Liver (tissue), 10 donors: ENCODE measurements at places on chromosomes 2 and 18. TPM values are rescaled to one million over a fixed set of nuclear protein-coding genes. Genes with fewer than 3 reads are reported as not detected.
A peak's percentile ranks its signal among the peaks of the same experiment; 100 is the strongest.

The FEV gene
- total RNA-seq, result not detected

The DAW1 gene
- total RNA-seq, result not detected

The LIPG gene
- 2.8 TPM for total RNA-seq

- DNase-seq, result no peak
- no peaks in the 10 kb centered on the region for H3K4me1 ChIP-seq
- no peak overlapping the region for H3K4me3 ChIP-seq
- no peaks in the 10 kb centered on the region for H3K36me3 ChIP-seq
Measured at GRCh38 chr2:181374781-181375675, 82.2 kb upstream of the ITGA4 start.

DNA sequence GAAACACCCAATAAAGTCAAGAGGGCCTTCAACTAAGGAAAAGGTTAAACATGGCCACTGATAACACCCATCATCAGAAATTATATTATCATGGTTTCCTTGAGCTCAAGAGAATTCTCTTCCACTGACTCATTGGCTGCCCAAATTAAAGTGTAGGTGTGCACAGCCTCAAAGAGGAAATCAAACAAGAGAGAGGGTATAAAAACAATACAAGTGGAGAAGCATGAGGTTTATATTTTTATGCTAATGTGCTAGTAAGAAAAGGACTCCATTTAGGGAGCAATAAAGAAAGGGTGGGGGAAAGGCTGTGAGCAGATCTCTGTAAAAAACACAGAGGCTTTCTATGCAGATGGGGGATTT is 168.8 kb upstream of the VRK2 start:
- no peaks in the 10 kb centered on the region for H3K27me3 ChIP-seq
- no peak overlapping the region for H3K4me3 ChIP-seq
- DNase-seq, result no peak
- H3K36me3 ChIP-seq, result no peaks in the 10 kb centered on the region
- no peaks in the 10 kb centered on the region for H3K4me1 ChIP-seq
- H3K27ac ChIP-seq, result no peak overlapping the region

DNA sequence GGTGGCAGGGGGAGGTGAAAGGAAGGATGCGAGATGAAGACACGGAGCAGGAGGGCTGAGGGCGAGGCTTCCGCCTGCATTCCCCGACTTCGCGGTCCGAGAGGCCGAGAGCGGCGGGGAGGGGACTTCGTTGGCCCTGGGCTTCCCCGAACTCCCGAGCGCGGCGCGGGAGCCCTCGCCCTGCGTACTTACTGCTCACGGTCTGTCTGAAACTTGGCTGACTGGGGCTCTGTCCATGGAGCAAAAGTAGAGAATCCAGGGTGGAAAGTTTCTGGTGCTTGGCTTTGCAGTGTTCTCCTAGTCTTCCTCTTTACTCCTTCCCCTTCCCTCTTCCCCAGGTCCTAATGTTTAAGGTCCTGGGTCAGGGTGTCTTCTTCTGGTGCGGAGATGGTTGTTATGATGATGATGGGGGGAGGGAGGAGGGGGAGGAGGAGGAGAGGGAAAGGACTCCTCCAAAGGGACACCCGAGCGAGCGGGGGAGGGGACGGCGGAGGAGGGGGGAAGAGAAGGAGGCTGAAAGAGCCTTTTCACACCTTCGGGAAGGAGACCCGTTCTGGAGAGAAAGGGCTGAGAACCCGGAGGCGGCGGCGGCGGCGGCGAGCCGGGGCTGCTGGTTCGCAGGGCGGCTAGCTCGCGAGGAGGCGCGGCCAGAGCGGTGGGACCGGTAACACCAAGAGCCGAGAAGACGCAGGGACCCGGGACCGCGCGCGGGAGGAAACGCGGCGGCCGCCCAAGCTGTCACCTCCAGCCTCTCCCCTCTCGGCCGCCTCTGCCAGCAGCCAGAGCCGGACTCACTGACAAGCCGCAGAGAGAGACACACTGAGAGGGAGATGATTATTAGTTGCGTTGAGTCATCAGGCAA is at the start of gene SATB2:
Gene SATB2, minus strand, starts transcription at position 793 of the 862 bp plus-strand sequence. CDS start 1,902 bp downstream, outside the sequence.
- H3K36me3 ChIP-seq, result no peaks in the 10 kb centered on the region
- H3K4me1 ChIP-seq, result peaks cover 16% of the 10 kb centered on the region
- H3K4me3 ChIP-seq, result peak within 1 kb of the TSS; percentile 95
- no peaks in the 10 kb centered on the region for H3K27me3 ChIP-seq
- peak; percentile 35 for DNase-seq

- H3K36me3 ChIP-seq, result no peaks in the 10 kb centered on the region
- no peak overlapping the region for H3K4me3 ChIP-seq
- H3K4me1 ChIP-seq, result no peaks in the 10 kb centered on the region
- H3K27ac ChIP-seq, result no peak overlapping the region
- H3K27me3 ChIP-seq, result no peaks in the 10 kb centered on the region
Measured at GRCh38 chr2:104501342-104501741, 352.6 kb upstream of the POU3F3 start.

DNA sequence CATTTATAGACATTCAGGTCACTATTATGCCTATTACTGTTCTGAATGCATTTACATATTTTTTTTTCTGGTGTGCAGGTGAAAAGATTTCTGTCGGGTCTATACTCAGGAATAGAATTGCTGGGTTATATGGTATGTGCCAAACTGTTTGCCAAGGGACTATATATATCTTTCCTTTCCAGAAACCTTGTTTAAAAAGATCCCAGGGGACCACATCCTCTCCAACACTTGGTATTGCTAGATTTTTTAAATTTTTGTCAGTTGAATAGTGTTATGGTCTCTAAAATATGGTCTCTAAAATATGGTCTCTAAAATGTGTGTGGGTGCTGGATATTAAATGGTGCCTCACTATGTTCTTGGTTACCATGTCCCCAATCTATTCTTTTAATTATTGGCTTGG is 131.3 kb downstream of the INSIG2 start:
- H3K4me1 ChIP-seq, result peaks cover 3% of the 10 kb centered on the region
- H3K27ac ChIP-seq, result no peak overlapping the region
- no peak for DNase-seq
- H3K27me3 ChIP-seq, result no peaks in the 10 kb centered on the region
- H3K4me3 ChIP-seq, result no peak overlapping the region
- no peaks in the 10 kb centered on the region for H3K36me3 ChIP-seq

DNA sequence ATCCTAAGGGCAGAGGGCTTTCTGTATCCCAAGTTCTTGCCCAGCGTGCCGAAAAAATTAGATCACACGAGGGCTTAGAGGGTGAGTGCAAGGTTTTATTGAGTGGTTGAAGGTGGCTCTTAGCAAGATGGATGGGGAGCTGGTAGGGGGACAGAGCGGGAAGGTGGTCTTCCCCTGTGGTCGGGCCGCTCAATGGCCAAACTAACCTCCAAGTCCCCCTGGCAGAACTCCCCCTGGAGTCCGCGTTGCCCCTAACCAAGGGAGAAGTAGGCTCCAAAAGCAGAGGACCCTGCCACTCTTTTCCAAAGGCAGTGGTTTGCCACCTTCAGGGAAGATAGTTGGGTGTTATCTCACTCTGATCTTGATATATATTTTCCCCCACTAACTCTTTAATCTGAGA is 63.4 kb downstream of the LYPD1 start:
- DNase-seq, result no peak
- H3K27ac ChIP-seq, result no peak overlapping the region
- no peaks in the 10 kb centered on the region for H3K27me3 ChIP-seq
- no peaks in the 10 kb centered on the region for H3K4me1 ChIP-seq
- H3K36me3 ChIP-seq, result no peaks in the 10 kb centered on the region

DNA sequence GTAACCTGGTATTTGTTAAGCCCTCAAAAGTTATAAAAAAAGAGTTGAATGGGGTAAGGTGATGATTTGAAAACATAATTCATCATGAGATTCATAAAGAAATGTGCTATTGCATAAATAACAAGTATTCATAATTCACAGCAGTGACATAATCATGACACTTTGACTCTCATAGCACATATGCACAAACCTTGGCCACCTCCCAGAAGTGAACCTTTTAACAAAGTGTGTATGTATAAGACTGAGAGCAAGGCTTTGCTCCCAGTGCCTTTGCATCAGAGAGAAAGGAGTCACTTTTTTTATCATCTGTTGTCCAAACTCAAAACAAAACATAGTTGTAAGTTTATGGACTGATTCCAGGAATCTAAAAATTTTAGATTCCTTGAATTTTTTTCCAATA is 15.0 kb upstream of the HTR2B start:
- H3K36me3 ChIP-seq, result peaks cover 2% of the 10 kb centered on the region
- H3K4me3 ChIP-seq, result no peak overlapping the region
- H3K27me3 ChIP-seq, result no peaks in the 10 kb centered on the region
- H3K4me1 ChIP-seq, result peaks cover 5% of the 10 kb centered on the region

DNA sequence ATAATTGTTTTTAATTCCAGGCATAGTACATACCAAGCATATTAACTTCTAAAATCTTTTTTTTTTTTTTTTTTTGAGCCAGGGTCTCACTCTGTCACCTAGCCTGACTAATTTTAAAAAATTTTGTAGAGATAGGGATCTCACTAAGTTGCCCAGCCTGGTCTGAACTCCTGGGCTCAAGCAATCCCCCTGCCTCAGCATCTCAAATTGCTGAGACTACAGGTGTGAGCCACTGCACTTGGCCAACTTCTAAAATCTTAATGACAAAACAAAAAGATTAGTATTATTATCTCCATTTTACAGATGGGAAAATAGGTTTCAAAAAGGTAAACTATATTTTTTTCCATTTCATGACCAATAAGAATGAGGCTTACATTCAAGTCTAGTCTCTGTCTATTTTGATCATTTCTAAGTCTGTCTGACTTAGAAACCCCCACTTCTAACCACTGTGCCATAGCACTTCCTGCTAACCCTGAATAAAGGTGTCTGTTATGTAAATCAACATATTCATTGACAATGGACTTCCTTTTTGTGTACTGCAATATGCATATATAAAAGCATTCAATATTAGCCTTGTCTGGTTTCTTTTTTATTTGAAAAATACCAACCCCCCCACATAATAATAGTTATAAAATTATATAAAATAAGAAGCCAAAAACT is 28.7 kb upstream of the ZEB2 start:
- H3K36me3 ChIP-seq, result no peaks in the 10 kb centered on the region
- no peak for DNase-seq
- H3K4me1 ChIP-seq, result no peaks in the 10 kb centered on the region
- peaks cover 5% of the 10 kb centered on the region for H3K27me3 ChIP-seq

GRCh38 chr2:102172745-102173144 is 14.1 kb upstream of the IL1RL2 start:
- no peak overlapping the region for H3K27ac ChIP-seq
- no peak for DNase-seq
- H3K36me3 ChIP-seq, result peaks cover 63% of the 10 kb centered on the region

DNA sequence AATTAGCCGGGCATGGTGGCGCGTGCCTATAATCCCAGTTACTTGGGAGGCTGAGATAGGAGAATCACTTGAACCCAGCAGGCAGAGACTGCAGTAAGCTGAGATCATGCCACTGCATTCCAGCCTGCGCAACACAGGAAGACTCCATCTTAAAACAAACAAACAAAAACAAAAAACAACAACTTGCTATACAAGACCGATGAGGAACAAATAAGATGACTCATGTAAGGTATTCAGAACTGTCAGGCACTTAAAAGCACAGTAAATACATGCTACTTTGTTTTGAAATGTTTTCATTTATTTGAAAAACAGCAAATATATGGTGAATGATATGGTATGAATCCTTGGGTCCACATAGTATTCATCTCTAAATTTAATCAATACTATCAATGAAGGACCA is 66.7 kb downstream of the TRIP12 start:
- DNase-seq, result no peak
- no peak overlapping the region for H3K27ac ChIP-seq
- H3K4me1 ChIP-seq, result no peaks in the 10 kb centered on the region
- no peaks in the 10 kb centered on the region for H3K27me3 ChIP-seq

GRCh38 chr18:959854-960253 is 55.2 kb downstream of the ADCYAP1 start:
- no peak for DNase-seq
- H3K27ac ChIP-seq, result no peak overlapping the region
- H3K4me3 ChIP-seq, result no peak overlapping the region
- no peaks in the 10 kb centered on the region for H3K36me3 ChIP-seq
- H3K4me1 ChIP-seq, result no peaks in the 10 kb centered on the region
